ENCODE measurements at places on chromosomes 4 and X.

- DNase-seq, result peak; percentile 30
Measured at GRCh38 chrX:56728321-56728720, 722 bp upstream of the NBDY start.

DNA sequence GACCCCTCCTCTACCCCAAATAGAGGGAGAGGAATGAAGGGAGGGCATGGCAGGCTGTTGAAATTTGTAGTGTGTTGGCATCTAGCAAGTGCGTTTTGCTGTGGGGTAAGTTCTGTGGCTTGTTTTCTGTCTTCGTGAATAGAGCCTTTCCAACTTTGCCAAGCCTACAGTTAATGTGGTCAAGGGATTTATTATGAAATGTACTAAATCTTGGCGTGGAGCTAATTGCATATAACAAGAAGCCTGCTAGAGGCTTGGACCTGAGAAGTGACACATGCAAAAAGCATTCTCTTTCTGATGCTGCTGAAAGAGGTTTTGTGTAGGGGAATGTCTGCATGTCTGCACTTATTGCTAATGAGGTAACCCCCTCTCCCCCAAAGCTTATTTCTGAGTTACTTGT, 132.2 kb downstream of the BMPR1B start:
- DNase-seq, result peak; percentile 70

- DNase-seq, result no peak
Measured at GRCh38 chrX:85994797-85995196, 52.6 kb downstream of the CHM start.

- DNase-seq, result no peak
Measured at GRCh38 chr4:37594099-37594498, 92.1 kb downstream of the RELL1 start.

DNA sequence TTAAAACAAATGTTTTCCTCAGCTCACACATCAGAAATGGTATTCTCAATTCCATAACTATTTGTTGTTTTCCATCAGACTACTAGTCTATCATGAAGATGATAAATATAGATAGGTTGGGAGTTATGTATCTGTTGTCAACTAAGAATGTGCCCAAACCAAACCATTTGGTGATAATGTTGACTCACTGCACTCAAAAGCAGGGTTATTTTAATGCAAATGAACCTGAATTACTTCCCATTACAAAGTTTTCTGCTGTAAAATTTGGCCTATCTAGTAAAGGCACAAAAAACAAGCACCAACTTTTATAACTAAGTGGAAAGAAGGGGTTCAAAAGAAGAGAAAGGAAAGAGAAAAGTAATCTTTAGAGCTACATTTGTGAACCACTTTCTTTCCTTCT, 93.5 kb downstream of the TBCK start:
- DNase-seq, result no peak

DNA sequence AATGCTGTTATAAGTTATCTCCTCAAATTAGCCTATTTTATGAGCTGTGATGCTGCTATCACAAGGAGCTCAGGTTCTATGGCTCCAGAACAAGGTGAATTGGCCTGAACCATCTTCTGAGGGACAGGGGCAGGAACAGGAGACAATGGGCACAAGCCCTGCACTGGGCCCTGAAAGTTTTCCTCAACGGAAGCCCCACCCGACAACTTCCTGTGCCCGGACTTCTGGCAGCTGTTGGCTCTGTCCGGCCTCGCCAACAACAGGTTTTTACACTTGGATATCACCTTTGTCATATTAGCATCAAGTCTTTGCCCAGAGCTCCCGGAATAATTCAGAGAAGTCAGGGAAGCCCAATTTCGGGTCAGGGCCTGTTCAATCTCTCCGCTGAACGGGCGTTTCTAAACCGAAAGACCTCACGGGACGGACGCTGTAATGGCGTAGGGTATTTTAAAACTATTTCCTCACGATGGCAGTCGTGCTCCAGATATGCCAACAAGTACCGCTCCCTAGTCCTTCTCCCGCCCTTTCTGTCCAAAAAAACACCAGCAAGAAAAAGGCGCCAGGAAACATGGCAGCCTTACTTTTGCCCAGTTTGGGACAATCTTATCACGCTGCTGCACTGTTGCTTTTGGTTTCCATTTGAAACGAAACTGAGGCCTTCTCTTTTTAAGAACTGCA, 201.0 kb upstream of the STK26 start:
- peak; percentile 95 for DNase-seq

GRCh38 chrX:111257733-111258132, 12.6 kb downstream of the CAPN6 start:
- no peak for DNase-seq

DNA sequence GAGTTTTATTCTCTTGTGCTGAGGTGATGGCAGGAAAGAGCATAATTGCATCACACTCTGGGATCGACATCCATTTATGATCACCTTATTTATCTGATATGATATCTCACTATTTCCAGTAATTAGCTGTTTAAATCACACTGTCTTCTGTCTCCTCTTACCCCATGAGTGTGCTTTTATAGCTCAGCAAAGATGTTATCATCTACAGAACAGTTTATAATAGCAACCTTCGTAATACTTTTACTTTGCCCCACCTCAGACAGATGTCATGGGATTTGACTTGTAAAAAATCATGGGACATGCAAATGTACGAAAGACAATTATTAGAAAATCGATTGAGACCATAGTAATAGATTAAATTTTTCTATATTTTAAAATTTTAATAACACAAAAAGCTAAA, 1122.3 kb upstream of the PCDH10 start:
- no peak for DNase-seq

DNA sequence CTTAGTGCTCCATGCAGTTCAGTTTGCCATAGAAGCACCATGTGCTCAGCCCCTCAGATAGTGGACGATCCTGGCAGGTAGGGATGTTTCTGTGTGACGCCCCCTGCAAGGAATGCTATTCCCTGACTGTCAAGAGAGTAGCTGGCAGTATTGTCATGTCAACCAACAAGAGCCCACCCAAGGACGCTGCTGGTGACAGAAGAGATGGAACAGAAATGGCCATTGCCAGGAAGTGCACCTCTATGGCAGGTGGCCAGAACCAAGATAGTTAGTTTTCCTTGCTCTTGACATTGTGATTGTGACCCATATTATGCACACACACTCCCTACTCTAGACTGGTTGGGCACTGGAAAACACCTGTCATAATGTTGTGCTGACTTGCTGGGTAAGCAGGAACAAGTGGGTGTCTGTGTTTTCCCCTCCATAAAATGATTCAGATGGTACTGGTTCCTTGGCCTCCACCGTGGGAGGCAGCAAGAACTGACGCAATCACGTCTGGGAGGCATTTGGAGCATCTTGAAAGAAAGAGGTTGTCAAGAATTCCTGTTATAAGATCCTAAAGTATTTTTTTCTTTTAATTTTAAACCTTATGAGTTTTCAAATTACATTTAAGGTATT, 507.9 kb downstream of the MID1IP1 start:
- DNase-seq, result no peak

DNA sequence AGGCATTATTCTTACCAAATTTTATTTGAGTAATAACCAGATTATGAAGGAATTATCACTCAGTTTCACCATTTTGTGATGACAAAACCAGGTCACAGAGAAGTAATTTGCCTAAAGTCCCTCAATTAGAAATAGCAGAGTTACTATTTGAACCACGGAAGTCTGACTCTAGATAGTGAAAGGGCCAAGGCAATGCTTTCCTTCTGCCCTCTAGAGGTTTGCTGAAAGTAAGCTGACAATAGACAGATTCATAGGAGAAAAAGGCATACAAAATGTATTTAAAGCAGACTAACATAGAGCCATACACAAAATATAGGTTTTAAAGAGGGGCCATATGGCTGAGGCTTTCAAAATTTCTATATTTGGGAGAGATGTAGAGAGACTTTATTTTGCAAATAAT, 43.1 kb downstream of the CXXC4 start:
- no peak for DNase-seq

GRCh38 chrX:109270580-109271484, 211.1 kb downstream of the GUCY2F start:
- peak; percentile 12 for DNase-seq

GRCh38 chr4:98623126-98623802, 35.1 kb downstream of the TSPAN5 start:
- no peak for DNase-seq

DNA sequence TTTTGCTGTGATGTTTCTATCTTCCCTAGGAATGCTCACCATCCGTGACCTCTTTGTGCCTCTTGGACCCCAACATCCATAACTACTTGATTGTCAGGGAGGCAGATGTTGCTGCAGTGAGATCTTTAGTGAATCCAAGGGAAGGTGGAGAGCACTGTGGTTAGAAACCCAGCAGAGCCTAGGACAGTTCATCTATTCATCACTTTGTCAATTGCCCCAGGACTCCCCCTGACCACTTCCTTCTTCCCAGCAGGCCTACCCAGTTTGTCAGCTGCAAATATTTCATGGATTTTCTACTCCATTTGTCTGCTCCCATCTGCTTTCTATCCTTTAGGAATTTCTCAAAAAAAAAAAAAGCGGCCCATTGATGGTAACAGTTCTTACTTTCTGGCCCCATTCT, 942.8 kb downstream of the PCDH7 start:
- DNase-seq, result no peak

All from fibroblast of the aortic adventitia (primary cell).